ENCODE measurements at places on chromosomes 5 and 9. TPM values are rescaled to one million over a fixed set of nuclear protein-coding genes. Genes with fewer than 3 reads are reported as not detected.

DNA sequence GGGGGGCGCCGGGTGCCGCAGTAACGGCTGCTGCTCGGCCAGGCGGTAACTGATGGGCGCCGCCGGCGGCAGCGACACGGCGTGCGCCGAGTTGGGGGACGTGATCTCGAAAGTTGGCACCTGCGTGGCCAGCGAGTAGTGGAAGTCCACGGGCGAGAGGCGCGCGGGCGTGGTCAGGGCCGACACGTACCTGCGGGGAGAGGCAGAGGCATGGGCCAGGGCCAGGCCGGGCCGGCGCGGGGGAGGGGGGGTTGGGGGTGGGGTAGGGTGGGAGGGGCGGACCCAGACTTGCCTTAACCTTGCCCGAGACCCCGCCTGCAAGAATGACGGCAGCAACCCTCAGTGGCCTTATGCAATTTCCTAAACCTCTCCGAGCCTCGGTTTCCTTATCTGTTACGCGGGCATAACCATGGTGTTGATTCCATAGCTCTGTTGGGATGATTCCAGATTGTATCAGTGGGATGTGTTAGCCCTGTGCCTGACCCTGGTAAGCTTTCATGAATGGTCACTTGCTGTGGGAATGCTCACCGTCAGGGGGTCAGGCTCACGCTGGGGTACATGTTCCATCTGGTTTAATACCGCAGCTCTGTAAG lies 53.0 kb downstream of the PSD2 start:
- DNase-seq: no peak

DNA sequence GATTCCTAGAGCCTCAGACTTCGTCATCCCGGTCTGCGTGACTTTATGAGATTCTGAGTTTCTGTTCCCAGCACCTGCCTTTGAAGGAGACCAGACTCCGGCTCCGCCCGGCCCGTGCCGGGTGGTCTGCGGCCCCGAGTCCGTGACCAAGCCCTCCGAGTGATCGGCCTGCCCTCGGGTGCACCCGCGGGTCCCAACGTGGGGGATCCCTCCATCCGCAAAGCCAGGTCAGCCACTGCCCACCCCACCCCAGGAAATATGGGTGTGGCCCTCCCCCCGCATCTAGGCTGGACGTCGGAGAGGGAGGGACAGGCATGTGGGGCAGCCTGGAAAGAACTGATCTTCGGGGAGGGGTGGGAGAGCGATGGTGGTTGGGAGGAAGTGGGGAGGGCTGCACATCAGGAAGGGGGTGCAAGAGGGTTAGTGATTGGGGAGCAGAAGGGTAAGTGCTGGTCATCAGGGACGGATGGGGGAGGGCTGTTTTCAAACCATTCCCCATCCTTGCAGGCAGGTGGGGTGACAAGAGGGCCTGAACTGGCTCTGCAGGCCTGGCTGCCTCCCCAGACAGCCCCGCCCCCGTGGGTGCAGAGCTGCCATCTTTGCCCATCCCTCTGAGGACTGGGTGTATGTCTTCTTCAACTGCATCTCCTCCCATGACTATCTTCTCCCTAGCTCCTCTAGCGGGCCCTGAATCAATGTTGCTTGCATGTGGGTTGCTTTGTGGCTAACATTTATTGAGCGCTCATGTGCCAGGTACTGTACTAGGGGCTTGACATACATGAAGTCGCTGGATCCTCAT lies 747 bp downstream of the LRSAM1 start:
- no peak for DNase-seq

- DNase-seq: no peak
Observed at GRCh38 chr9:132800038-132800648, 77.9 kb downstream of the AK8 start.

The ABO gene
- 1.8 TPM for total RNA-seq

The PCDHB9 gene
- total RNA-seq: 0.71 TPM

DNA sequence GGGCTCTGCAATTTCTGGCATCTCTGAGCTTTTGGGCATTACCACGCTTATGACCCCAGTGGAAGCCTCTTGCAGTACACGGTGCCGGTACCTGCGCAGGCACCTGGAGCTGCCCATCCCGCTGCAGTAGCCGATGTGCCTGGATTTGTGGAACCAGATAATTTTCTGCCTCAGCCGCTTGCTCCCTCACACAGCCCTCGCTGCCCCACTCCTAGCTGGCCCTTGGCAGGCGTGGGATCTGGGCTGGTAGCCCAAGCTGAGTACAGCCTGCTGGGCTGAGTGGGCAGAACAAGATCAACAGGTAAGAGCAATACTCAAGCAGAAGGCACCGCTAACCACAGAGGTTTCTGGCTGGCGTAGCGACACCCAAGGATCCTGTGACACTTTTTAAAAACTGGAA lies 1808.8 kb upstream of the ACO1 start:
- no peak for DNase-seq

The TAF11L8 gene
- total RNA-seq: not detected

The LCN15 gene
- not detected for total RNA-seq

- no peak for DNase-seq
Observed at GRCh38 chr5:168649306-168649705, 70.1 kb upstream of the PANK3 start.

DNA sequence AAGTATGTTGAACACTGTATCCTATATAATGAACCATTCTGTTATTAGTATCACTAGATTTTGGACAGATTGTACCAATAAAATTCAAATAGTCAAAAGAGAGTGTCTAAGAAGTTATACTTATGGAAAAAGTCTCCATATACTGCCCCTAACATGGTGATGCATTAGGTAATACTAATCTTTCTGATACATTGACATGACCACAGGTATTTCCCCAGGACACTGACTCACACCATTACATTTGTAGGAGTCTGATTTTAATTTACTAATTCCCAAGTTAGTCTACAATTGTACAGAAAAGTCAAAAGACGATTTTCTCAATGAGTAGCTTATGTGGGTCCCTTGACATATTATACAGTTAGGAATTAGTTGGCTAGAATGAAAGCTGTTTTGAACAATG lies 593.8 kb downstream of the ISL1 start:
- no peak for DNase-seq
